ENCODE measurements at places on chromosomes 2 and 18.

GRCh38 chr2:237388036-237388435, 25.9 kb downstream of the COL6A3 start:
- no peak for DNase-seq

DNA sequence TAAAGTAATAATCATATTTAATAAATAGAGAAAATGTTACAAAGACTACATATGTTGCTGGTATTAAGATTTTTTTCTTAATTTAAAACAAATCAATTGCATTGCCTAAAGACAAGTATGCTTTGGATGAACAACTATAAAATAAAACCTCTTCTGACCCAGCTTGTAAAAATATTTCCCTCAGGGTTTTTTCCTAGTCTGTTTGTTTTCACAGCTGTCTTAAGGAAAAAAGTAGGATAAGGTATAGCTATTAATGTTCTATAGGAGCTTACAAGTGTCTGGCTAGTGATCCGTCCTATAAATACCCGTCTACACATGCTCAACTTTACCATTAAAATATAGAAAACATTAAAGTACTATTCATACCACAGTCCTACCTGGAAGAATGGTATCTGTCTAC, 97.1 kb downstream of the NOL10 start:
- DNase-seq = no peak

DNA sequence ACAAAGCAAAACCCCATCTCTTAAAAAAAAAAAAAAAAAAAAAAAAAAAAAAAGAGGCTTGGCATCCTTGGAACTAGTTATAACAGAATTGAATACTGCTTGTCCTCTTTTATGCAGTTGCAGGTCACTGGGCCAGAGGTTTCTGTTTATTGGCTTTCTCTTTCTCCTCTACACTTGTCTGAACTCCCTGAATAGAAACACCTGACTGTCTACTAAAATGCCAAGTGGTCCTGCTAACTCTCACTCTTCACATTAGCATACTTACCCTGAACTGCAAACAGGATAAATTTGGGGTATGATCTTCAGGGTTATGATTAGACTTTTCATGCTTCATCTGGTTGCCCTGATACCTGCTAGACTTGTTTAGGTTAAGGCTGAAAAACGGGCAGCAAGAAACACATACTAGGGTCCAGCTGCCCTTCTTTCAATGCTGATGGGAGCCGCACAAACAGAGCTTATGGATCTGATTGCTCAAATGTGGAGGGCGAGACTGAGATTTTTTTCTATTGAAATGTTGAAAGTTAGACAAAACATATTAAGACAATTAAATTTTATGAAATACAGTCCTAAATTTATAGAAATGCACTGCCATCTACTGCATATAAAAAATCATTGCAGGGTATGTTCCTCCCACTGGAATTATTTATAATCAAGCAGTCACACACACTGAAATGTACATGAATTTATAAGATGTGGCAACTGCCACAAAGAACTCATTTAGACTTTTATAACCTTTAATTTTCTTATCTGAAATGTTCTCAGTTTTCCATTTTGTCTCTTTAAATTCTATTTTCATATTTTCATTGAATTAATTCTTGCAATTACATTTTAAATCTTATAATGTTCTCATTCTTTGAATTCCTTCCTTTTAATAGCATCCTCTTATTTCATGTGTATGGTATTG, 40.8 kb downstream of the GTF3C3 start:
- no peak for DNase-seq

DNA sequence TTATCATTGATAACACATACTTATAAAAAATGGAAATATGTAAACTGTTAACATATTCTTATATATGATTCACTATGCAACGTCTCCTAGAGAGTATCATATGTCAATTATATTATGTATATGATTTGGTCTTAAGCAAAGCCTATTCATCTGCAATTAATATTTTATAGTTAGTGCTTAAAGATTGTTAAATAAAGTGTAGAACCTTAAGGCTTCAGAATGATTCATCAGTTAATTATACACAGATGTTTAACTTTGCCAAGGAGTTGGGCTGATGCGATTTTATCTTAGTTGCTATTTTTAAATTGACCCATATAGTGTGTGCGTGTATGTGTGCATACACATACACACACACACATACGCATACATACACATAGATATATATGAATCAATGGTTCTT, 323.1 kb downstream of the RBM43 start:
- no peak for DNase-seq

- DNase-seq = no peak
Measured at GRCh38 chr2:222946700-222947287, 86.0 kb downstream of the ACSL3 start.
